ENCODE measurements at places on chromosomes 7 and 10. TPM values are rescaled to one million over a fixed set of nuclear protein-coding genes. Genes with fewer than 3 reads are reported as not detected.
A peak's percentile ranks its signal among the peaks of the same experiment; 100 is the strongest.

Gene ADGRA1
- not detected for total RNA-seq

Gene WDR37
- total RNA-seq: 28.0 TPM

Gene ZNF248
- 11.4 TPM for total RNA-seq

Gene LARP4B
- total RNA-seq: 59.9 TPM

Gene PTPN20
- total RNA-seq: 19.3 TPM

Gene AKR1E2
- total RNA-seq: 5.1 TPM

DNA sequence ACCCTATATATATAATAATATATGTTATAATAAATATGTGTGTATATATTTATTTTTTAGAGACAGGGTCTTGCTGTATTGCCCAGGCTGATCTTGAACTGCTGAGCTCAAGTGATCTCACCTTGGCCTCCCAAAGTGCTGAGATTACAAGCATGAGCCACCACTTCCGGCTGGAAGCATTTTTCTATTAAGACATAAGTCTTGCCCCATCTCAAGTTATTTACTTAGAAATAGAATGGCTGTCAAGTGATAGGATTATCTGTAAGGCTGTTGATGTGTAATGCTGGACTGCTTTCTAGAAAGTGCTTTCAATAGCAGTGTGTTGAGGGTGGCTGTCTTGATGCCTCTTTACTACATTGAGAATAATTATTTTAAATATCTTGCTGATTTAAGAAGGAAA is 65.2 kb downstream of the ZMYND11 start:
- DNase-seq: no peak

GRCh38 chr7:102424129-102424551 is 9.2 kb upstream of the ORAI2 start:
- DNase-seq: peak; percentile 31

DNA sequence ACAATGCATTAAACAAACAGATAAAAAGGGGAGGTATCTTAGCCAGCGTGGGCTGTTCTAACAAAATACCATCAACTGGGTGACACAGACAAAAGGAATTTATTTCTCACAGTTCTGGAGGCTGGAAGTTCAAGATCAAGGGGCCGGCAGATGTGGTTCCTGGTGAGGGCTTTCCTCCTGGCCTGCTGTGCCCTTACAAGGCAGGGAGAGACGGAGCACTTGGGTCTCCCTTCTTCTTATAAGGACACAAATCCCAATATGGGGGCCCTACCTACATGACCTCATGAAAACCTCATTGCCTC is 281.6 kb upstream of the KLF14 start:
- DNase-seq: no peak

DNA sequence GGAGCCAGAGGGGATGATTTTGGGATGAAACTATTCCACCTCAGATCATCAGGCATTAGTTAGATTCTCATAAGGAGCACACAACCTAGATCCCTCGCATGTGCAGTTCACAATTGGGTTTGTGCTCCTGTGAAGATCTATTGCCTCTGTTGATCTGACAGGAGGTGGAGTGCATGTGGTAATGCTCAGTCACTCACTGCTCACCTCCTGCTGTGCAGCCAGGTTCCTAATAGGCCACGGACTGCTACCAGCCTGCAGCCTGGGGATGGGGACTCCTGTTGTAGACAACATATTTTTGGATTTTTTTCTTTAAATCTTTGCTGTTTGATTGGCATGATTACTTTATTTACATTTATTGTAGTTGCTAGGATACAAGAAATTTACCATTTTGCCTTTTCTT is 765.0 kb downstream of the INHBA start:
- no peak for DNase-seq

- no peak for DNase-seq
Observed at GRCh38 chr7:53470336-53470970, 435.0 kb downstream of the POM121L12 start.

GRCh38 chr10:69789164-69789576 is 12.5 kb upstream of the COL13A1 start:
- DNase-seq: no peak

GRCh38 chr7:155483868-155484325 is 26.0 kb downstream of the EN2 start:
- DNase-seq: no peak

DNA sequence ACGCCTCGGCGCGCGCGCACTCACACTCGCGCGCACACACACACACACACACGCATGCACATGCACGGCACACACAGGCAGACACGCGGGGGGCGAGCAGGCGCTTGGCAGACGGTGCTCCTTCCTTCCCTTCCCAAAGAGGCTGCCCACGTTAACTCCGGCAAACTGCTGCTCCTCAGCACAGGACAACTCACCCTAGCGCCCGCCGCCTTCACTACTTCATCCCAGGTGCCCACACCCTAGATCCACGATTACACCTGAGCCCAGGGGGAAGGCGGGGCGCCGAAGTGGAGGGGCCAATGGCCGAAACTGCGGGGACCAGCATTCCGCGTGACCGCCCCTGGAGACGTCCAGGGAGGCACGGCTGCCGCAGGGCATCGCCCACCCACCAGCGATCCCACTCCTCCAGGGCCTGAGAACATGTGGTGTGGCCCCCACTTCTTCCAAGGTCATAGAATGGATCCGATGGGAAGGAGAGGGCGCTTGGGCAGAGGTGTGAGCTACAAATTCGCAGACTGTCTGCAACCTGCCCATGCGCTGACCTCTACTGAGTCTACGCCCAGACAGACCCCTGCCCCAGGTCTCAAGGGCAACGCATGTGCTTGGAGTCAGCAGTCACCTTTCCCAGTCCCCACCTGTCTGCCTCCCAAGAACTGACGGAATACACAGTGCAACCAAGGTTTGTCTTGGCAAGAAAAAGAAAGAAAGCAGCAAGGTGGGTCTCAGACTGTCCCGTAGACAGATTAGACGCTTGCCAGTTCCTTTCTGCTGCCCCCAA is 74.6 kb downstream of the CALN1 start:
- DNase-seq: no peak

DNA sequence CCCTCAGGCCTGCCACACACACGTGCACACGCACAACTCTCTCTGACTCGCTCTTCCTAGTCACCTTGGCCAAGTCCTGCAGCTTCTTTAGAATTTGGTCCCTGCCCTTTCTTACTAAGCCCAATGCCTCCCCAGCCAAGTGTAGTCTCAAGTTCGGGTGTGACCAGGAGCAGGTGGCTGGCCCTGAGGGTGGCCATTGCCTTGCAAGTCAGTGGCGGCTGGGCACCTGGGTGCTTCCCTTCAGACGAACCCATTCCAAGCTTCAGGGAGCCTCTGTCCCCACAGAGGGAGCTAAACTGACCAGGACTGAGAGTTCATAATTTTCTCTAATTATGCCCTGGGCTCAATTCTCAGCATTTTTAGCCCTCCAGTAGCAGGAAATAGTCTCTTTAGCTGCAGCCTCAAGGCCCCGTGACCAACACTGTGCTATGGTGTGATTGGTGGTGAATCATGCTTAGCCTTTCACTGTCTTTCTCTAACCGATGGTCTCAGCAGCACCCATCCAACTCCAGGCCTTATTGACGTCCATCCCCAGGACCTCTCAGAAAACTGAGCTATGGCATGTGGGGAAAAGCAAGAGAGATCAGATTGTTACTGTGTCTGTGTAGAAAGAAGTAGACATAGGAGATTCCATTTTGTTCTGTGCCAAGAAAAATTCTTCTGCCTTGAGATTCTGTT is 34.7 kb upstream of the FXYD4 start:
- peak; percentile 21 for DNase-seq

DNA sequence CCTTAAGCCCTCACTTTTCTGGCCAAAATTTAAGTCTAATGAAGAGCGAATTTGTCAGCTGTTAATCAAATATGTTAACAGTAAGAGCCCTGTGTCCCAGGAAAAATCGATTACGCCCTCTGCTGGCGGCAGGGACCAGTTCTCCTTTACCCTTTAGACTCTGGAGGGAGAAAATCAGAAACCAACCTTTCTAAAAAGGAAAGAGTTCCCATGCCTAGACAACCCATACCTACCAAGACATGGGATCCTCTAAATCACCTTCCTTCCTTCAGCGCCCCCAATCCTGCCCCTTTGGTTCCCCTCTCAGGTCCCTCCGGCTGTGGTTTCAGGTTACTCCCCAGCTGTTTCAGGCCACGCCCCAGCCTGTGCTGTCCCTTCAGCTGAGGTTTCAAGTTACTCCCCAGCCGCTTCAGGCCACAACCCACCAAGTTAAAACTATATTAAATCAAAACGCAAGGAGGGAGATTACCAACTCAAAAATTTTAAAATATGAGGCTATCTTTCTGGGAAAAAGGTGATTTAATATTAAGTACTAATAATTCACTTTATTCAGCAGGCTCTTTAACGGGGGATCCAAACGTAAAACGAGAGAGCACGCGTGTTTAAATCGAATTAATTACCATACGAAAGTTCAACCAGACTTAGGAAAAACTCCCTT is 1.4 kb upstream of the AKR1B15 start:
- peak; percentile 80 for DNase-seq

DNA sequence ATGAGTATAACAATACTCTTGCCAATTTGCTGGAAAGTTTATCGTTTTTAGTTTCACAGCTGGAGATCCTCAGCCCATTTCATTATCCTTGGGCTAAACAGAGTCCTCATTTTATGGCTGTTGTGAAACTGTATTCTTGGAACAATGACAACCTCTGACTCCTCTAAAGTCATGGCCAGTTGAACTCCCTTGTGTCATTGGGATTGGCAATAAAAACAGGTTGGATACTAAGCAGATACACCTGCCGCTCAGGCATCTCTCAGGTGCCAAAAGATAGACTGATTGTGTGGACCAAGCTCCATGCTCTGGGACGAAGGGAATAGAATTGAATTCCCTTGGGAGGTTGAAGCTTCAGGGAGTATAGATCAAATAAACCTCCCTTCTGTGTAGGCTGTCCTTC is 182.2 kb downstream of the WDR11 start:
- no peak for DNase-seq

DNA sequence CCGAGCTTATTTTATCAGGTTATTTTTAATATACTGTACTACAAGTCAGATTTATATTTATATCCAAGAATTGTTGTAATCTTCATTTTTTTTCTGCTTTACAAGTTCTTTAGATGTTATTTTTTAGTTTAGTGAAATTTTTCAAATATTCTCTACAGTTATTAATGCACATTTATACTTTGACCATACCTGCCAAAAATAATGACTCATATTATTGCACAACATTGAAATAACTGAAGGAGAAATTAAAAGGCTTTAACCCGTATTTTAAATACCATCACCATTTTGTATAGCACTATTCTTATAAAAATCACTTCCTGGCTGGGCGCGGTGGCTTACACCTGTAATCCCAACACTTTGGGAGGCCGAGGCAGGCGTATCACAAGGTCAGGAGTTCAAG is 278.5 kb downstream of the BICC1 start:
- no peak for DNase-seq

- no peak for DNase-seq
Observed at GRCh38 chr10:126013489-126014281, 117.3 kb downstream of the FANK1 start.

DNA sequence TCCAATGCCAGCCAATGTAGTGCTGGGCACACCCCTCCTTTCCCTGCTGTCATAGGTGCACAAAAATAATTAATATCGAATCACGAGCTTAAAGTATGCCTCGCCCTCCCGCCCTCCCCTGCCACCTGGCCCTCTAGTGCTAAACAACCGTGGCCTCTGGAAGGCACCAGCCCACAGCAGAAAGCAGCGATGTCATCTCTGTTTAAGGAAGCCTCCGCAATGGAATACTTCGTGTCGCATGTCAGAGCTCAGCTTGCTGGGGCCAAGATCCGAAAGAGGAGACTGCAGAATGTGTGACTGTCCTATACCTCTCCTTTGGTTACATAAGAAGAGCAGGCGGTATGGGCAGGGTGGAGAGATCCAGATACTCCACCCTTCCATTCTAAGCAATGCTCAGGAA is 71.5 kb downstream of the RHOBTB1 start:
- no peak for DNase-seq

DNA sequence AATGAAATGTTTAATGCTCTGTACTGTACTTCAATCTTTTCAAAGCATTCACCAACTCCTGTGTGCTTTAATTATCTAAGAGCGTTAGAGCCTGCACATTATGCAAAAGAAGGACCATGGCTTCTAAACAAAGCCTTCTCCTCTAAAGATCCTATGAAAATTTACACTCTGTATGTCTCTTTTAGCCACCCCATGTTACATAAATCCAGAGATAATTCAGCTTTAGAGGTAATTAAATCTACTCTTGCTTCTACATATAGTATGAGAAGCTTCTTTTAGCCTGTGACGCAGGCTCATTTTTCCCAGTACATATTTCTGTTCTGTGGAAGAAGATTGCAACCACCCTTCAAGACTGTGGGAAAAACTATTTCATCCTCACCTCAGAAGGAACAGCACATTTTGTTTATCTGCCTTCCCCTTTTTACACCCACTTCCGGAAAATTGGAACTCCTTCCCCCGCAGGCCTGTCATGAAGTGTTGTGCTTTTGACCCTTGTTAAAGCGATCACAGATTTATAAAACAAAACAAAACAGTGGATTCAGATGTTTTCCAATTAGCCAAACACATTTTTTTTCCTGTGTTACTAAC is 8.1 kb upstream of the TAS2R16 start:
- DNase-seq: no peak

DNA sequence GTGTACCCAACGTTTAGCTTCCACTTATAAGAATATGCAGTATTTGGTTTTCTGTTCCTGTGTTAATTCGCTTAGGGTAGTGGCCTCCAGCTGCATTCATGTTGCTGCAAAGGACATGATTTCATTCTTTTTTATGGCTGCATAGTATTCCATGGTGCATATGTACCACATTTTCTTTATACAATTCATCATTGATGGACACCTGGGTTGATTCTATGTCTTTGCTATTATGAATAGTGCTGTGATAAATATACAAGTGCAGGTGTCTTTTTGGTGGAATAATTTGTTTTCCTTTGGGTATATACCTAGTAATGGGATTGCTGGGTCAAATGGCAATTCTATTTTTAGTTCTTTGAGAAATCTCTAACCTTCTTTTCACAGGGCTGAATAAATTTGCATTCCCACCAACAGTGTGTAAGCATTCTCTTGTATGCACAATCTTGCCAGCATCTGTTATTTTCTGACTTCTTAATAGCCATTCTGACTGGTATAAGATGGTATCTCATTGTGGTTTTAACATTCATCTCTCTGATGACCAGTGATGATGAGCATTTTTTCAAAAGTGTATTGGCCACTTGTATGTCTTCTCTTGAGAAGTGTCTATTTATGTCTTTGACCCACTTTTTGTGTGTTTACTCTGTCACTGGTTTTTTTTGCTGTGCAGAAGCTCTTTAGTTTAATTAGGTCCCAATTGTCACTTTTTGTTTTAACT is 72.5 kb upstream of the CC2D2B start:
- DNase-seq: no peak

- peak; percentile 67 for DNase-seq
Observed at GRCh38 chr10:49761789-49762565, at the start of gene OGDHL. Gene OGDHL, minus strand, starts transcription at chr10:49762323. Its CDS starts 3,731 bp downstream, at chr10:49758592.

GRCh38 chr7:103445228-103446048 is 569 bp downstream of the SLC26A5 start:
- no peak for DNase-seq

DNA sequence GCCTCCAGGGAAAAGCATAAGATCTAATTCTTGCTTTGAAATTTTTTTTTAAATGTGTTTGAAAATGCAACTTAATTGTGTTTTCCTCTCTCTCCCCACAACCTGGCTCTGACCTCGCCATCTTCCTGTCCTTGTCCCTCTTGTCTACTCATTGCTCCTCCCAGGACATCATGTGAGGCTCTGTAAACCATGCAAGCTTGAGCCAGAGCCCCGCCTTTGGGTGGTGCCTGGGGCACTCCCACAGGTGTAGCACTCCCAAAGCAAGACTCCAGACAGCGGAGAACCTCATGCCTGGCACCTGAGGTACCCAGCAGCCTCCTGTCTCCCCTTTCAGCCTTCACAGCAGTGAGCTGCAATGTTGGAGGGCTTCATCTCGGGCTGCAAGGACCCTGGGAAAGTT is 9.8 kb upstream of the CDHR1 start:
- DNase-seq: no peak
